ENCODE measurements at places on chromosomes 6 and 20.
A peak's percentile ranks its signal among the peaks of the same experiment; 100 is the strongest.

- no peak for DNase-seq
These were observed 17.0 kb upstream of the HLA-A start for GRCh38 chr6:29925321-29925720.

- DNase-seq, result no peak
These were observed 103.7 kb upstream of the NT5E start for GRCh38 chr6:85346196-85346595.

DNA sequence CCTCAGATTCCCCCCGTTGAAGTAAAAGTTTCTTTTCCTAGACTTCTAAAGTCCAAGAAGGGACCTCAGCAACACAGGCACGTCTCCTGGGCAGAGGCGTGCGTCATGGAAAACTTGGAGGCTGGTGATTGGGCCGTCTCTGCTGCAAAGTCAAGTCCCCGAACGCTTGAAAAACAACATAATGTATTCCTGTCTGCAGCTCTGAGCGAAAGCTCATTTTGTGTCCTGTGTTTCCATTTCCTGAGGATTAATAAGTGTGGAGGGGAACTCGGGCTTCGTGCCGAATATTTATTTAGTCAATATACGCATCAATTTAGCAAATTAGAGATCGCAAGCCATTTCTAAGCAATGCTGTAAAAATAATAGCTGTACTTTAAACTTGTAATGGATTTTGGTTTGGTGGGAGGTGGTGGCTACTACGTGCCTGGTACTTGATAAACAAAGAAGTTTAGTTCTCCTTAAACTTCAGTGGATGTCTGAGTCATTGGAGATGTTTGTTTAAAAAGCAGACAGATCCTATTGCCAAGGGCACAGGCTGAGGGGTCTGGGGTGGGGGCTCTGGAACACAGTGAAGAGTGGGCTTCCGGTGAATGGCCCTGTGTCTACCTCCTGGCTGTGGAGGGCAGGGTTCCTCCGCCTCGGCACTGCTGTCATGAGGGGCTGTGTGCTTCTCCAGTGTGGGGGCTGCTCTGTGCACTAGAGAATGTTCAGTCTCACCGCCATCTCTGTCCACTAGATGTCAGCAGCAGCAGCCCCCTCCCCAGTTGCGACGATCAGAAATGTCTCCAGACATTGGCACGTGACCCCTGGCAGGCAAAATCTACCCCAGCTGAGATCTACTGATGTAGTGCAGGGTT lies 21.8 kb downstream of the PCK1 start:
- DNase-seq, result peak; percentile 46

- no peak for DNase-seq
These were observed 97.1 kb upstream of the PLCB4 start for GRCh38 chr20:8971669-8972316.

GRCh38 chr20:10927011-10927583 lies 253.3 kb upstream of the JAG1 start:
- DNase-seq, result no peak

GRCh38 chr6:15274692-15275387 lies 29.0 kb downstream of the JARID2 start:
- DNase-seq, result peak; percentile 9

- no peak for DNase-seq
These were observed at the start of gene PRRT1 for GRCh38 chr6:32151863-32152768. PRRT1 (minus strand) TSS chr6:32151939; CDS start chr6:32151827, 112 bp downstream.

GRCh38 chr20:55605594-55605993 lies 399.7 kb downstream of the CBLN4 start:
- no peak for DNase-seq

DNA sequence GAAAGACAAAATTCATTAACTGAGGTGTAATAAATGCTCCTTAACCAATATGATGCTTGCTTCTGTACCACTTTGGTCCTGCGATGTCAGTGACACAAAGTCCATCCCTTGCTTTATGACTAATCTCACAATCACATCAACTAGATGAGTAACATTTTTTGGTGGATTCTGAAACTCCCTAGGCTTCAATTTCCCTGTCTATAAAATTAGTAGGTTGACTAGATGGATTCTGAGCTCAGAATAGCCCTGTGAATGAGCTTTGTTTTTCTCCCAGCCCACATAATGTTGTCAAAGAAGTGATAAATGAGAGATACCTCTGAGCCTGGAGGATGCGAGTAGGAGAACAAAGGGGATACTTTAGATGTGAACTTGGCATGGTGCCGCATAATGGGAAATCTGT lies 9.1 kb downstream of the TXLNB start:
- no peak for DNase-seq

DNA sequence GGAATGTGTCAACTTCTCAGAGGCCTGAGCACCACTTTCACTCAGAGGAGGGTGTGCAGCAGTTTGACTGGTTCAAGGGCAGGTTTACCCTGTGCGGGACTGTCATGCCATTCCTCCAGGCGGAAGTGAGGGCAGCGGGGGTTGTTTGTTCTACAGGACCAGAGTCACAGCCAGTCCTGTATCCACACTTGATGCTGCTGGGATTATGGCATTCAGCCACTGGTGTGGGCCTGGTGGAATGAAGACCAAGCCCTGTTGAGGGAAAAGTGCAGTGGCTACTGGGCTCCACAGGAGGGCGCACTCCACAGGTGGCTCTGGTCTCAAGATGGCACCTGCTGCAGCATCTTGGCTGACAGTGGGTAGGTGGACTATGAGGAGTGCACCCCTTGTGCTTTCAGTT lies 14.8 kb downstream of the SEMG2 start:
- DNase-seq, result no peak

DNA sequence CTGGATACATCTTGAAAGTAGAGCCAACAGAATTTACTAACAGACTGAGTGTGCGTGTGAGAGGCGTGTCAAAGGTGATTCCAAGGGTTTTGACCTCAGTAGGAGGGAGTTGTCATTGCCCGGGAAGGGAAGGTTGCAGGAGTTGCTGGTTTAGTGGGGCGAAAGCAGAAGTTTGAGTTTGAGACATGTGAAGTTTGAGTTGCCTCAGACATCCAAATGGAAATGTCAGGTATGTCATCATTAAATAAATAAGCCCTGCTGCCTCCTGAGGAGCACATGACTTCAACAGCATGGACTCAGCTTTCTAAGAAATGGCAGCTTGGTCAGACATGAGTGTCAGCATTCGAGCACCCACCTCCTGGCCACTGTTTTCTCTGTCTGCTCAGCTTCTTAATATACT lies 26.6 kb upstream of the TGM2 start:
- DNase-seq, result no peak

- DNase-seq, result peak; percentile 95
These were observed 85.7 kb downstream of the NFATC2 start for GRCh38 chr20:51456511-51457509.
